RWPE1 (cell line): ENCODE measurements at places on chromosomes 1 and 21.

- DNase-seq, result no peak
Observed at GRCh38 chr21:29212446-29212845, 82.0 kb downstream of the MAP3K7CL start.

DNA sequence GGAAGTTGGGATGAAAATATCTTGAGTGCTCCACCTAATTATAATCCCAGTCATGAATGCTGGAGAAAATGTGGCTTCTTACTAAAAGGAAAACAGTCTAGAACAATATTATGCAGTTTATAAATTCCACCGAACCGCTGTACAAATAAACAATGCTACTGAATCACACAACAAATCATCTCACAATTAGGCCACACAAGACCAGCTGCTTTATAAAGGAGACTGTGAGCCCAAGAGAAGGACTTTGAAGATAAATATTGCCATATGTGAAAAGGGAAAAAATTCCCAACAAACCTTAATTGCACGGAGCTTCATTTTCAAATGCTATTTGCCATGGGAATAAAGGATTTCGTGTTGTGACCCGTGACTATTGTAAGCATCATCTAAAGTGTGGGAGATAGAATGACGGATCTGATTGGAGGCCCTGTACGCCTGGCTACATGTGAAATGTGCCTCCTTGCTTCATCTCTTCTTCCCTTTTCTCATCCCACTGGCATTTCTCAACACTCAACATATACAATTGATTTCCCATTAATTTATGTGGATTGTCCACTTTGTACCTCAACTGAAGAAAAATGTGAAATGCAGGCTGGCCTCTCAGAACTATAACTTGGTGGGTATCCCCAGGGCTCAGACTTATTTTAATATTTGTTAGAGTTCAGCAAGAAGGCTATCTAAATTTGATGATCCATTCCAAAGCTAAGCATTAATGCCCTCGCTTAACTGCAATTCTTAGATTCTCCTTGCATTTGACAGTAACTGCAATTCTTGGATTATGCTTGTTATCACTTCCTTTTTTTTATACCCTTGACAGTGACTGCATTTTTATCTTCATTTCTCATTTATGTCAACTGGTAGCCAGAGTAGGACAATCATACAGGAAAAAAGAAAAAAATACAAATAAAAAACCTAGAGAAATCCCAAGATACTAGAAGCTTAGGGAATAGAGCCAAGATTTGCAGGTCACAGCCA lies 122.3 kb downstream of the TGFB2 start:
- DNase-seq, result no peak

DNA sequence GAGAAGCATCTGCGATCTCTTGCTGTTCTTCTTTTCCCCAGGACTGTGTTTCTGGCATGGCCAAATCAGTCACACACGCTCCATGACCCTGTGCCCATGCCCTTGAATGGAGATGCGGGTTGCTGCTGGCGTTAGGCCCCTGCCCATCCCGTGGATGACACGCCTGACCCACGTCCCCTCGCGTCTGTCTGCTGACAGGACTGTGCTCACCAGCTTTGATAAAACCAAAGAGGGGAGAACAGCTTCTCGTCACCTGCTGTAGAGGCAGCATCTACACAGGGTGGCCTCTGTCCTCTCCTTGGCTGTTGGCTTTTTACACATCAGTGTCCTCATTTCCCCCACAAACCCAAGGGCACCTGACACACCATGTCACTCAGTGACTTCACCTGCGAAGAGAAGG lies 6.9 kb downstream of the MT1HL1 start:
- DNase-seq, result no peak

DNA sequence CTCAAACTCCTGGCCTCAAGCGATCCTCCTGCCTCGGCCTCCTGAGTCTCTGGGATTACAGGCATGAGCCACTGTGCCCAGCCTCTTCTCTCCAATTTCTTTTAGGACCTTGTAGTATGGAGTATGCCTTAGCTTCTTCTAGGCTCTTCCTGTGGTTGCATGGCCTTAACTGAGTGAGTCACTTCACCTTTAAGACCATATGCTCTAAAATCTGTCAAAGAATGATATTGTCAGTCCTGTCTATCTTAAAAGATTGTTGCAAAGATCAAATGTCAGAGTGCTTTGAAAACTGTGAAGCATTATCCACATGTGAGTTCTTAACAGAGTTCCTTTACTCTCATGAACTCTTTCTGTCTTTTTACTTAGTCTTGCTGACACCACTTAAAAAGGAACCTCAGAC lies 37.2 kb downstream of the ATP2B4 start:
- no peak for DNase-seq

DNA sequence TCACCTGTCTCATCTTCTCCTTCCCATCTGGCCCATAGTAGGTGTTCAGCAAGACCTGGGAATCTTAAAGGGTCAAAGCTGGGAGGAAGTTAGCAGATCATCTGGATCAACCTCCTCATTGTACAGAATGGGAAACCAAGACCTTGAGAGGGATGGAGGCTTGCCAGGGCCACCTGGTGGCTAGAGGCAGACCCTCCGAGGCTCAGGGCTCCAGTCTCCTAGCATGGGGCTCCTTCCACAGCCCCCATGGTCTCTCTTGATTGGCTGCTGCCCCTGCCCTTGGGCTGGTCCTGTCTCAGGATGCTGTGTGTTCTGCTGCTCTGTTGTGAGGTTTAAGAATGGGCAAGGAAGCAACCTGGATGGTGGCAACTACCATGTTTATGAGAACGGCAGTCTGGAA lies 68.7 kb upstream of the CNTN2 start:
- no peak for DNase-seq

DNA sequence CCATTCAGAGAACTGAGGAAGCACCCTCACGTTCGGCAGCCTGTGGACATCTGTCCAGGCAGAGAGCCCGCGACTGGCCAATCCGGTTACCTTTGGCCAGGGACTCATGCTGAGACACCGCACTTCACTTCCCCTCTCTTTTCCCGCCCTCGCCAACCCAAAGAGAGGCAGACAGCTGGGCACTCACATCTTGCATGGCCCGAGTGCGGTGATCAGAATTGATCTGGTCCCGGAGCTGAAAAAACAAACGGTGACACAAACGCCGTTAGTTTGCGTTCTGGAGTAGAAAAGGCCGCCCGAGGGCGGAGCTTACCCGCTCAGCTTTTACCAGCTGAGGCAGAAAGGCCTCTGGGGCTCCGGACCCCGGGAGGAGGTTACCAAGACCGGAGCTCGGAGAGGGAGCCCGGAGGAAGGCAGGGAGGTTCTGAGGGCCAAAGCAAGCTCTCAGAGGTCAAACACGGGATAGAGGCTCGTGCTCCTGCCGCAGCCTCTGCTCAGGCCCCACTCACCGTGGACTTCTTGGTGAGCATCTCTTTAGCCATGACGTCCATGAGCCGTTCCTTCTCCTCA lies 376 bp downstream of the SF3A3 start:
- DNase-seq, result no peak

- no peak for DNase-seq
Observed at GRCh38 chr21:16993416-16994038, 519.3 kb upstream of the CXADR start.

DNA sequence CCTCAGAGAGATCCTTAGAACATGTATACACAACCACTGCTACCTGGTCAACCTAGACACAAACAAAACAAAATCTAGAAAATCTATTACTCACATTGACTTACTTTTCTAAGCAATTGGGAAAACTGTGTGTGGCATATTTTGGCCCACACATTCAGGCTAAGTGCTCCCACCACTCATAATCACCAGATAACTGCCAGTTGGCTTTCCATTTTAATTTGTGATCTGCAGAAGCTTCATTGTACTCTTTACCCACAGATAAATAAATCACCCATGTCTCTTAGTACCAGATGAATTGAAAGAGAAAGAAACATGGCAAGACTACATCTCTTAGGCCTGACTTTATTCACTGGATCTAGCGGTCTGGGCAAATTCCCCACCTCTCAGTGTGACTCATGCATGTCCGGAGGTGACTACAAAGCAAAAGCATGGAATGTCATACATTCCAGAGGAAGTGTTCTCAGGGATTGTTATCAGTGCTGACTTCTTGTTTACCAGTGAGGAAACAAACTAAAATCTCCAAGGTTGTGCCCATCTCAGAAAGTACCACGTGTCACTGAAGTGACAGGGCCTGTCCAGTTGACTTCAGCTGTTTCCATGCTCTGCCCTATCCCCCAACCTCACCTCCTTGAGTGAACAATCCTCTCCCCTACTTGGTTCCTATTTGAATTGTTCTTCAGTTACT lies 52.4 kb upstream of the BCL10 start:
- DNase-seq, result peak; percentile 94

DNA sequence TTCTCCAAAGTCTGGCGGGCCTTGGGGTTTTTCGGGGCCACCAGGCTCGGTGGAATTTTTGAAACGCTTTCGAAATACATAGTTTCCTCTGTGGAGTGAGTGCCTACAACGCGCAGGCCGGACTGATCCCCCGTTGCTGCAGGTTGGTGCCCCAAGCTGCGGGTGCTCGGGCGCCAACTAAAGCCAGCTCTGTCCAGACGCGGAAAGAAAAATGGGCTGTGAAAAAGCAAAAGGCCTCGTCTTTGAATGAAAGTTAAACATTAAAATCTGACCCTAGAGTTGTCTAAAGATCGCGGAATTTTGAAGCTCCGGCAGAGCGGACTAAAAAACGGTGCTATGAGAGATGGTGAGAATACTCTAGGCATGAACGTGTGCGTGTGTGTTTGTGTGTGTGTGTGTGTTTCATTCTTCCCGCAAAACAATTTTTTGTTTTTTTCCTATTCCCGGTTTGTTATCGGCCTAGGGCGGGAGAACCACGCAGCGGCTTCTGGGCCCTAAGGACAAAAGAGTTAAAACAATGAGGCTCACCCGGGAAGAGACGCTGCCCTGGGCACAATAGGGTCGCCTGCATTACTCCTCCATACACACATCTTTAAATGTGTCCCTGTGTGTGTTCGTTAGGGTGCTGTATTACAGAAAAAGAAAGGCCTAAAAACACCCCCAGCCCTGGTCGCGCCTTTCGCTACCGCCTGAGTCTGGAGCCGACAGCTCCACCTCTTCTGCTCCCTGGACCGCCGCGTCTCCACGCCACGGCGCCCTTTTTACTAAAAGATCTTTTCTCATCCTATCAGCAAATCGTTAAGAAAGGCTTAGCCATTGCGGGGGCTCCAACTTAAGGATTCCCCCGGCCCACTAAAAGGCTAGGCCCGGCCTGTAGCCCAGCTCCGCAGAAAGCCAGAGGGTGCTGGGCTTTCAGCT lies 3.2 kb downstream of the TBX15 start:
- no peak for DNase-seq
